Fibroblast of the aortic adventitia (primary cell): ENCODE measurements at places on chromosomes 1 and 21. TPM values are rescaled to one million over a fixed set of nuclear protein-coding genes. Genes with fewer than 3 reads are reported as not detected.

- DNase-seq = no peak
Observed at GRCh38 chr1:180777072-180777689, 135.5 kb upstream of the KIAA1614 start.

The DEGS1 gene
- total RNA-seq = 32.6 and 125 TPM in 2 replicates

The DBT gene
- total RNA-seq = 7.7 and 10.8 TPM in 2 replicates

The SELL gene
- 0.27 and 2.5 TPM in 2 replicates for total RNA-seq

GRCh38 chr1:21302747-21303715, 12.8 kb upstream of the ECE1 start:
- peak; percentile 82 for DNase-seq

The LAD1 gene
- not detected in 2 replicates for total RNA-seq

The DYNLT5 gene
- total RNA-seq = 1.4 TPM in 1 of 2 replicates, not detected in the other

- no peak for DNase-seq
Observed at GRCh38 chr1:18347559-18347958, 133.2 kb upstream of the KLHDC7A start.

DNA sequence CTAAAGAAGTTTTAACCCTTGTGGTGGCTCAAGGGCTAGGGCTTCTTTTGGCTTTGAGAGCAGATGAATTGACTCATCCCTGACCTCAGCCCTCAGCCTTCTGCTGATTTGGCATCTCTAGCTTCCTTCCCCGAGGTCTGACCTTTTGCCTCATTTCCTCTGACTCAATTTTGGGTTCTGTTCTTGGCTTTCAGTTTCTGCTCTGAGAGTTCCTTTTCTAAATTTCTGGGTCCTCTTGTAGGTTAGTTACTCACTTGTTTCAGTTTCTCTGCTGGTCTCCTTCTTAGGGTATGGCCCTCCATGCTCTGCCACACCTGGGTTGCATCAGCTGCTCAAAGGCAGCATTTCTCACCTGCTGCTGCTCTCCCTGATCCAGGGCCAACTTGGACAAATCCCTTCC, 19.4 kb downstream of the PDE4B start:
- peak; percentile 78 for DNase-seq

The TMEM269 gene
- 0.09 TPM in 1 of 2 replicates, not detected in the other for total RNA-seq

GRCh38 chr1:3134381-3135072, 65.5 kb downstream of the PRDM16 start:
- DNase-seq = no peak

- DNase-seq = no peak
Observed at GRCh38 chr1:160077486-160077885, 3.9 kb upstream of the KCNJ9 start.

GRCh38 chr1:217525773-217526490, 105.0 kb downstream of the GPATCH2 start:
- DNase-seq = peak; percentile 63

The BSND gene
- not detected in 2 replicates for total RNA-seq

DNA sequence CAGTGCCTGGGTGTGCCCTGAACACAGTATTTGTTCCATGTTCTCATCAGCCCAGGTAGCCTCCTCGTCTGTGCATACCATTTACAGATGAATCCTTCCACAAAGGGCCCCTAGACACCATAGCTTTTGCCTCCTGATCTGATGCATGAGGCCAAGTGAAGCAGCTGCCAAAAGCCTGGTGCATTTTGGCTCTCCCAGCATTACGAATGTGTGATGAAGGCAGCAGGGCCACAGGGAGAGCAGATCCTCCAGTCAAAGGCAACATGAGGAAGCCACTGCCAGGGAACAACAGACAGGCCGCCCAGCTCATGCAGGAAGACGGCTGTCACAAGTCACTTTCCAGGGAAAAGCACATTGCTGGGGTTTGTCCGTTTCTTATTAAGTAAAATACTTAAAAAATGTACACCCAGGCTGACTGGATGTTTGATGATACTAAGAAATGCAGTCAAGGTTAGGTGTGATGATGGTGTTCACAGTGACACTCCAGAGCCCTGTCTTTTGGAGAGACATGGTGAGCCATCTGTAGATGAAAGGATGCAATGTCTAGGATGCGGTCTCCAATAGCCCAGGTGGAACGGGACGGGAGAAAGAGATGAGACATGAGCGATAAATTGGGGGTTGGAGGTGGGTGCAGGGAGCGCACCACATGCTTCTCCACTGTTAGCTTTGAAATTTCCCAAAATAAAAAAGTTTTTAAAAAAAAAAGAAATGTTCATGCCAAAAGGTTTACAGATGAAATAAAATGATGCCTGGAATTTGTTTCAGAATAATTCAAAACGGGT, 48.7 kb downstream of the NPHP4 start:
- no peak for DNase-seq

DNA sequence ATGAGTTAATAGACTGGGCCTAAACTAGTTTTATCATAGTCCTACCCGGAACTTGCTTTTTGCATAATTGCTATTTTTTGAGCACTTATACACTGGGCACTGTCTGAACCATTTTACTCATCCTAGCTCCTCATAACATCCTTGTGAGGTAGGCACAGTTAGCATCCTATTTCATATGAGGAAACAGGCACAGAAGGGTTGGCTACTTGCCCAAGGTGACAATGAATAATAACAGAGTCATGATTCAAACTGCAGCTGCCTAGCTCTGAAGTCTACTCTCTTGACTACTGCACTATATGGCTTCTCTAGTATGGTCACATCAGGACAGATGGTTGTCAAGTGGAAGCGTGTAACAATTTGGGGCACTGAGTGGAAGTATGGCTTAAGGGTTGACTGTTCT, 18.2 kb upstream of the RC3H1 start:
- peak; percentile 73 for DNase-seq

DNA sequence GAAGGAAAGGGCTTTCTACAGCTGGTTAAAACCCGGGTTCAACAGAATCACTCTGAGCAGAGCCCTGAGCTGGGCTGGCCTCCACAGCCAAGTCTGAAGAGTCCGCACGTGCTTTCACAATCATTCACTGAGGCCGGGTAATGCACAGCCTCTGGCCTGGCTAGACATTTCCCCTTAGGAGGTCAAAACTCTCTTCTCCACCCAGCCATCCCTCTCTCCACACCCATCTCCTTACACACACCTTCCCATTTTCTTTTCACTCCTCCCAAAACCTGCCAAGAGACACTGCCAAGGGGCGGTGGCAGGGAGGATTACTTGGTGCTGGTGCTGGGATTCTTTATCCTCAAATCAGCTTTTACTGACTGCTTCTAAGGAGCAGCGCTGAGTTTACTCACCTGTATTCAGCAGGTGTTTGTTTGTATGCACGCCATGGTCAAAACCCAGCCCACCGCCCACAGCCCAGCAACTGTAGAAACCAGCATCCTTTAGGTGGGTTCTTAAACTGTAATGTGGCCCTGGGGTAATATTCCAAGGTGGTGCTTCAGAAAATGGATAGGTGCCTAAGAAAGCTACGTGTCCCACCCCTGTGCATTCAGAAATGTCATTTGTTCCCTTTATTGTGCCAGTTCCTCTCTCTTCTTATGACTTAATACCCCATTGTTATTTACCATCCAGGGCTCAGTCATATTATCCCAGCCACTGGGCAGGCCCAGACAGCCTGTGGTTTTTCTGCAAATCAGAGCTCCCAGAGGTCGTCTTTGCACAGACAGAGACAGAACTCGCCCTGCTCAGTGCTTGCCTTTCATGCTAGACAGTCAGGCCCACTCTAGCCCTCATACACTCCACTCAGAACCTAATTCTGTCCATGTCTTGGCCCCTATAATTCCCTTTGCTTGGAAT, 80.2 kb downstream of the ADSS2 start:
- DNase-seq = no peak

DNA sequence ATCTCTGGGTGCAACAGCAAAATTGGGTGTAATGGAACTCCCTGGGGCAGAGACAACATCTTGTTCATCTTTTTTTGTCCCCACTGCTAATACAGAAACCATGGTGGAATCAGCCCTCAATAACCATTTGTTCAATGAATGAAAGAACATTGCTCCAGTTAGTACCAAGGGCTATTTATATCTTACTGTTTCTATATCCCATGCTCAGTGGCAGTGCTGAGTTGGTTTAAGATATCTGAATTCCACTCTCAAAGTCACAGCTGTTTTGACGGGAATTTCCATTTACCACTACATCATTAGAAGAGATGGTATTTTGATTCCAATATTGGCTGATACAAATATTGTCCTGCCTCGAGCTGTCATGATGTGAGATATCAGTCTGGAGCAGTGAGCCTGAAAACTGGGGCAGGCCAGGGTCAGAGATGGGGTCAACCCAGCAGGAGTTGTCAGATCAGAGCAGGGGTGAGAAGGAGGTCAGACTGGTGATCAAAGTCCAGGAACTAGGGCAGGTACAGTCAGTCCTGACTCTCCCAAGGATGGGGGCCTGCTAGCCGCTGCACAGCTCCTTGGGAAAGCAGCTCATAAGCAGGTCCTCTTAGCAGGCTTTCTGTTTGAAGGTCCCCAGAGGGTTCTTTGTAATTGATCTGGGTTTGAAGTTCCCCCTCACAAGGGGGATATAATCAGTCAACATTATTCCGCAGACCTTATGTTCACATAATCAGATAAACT, 5.8 kb upstream of the PHC2 start:
- no peak for DNase-seq

GRCh38 chr21:18350216-18350615, 53.4 kb downstream of the TMPRSS15 start:
- DNase-seq = peak; percentile 15

GRCh38 chr1:22579541-22580155, 16.4 kb downstream of the EPHA8 start:
- no peak for DNase-seq

- no peak for DNase-seq
Observed at GRCh38 chr1:116019653-116020253, 43.4 kb downstream of the SLC22A15 start.

The TDRD5 gene
- not detected in 2 replicates for total RNA-seq

DNA sequence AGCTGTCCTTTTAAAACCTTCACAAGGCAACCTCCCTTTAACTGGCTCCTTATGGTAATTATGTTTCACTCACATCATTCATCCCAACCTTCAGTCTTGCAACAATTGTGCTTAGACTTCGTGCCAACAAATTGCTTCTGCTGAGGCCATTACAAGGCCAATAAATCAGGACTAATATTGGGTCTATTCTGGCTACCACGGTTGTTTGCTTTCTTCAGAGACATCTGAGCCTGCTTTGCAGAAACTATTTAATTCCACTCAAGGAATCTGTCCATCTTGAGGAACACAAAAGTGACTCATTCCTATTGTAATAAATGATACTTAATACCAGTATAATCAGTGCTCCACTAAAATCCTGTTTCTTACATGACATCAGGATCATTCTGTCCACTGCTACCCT, 2.6 kb upstream of the GSTM4 start:
- no peak for DNase-seq

DNA sequence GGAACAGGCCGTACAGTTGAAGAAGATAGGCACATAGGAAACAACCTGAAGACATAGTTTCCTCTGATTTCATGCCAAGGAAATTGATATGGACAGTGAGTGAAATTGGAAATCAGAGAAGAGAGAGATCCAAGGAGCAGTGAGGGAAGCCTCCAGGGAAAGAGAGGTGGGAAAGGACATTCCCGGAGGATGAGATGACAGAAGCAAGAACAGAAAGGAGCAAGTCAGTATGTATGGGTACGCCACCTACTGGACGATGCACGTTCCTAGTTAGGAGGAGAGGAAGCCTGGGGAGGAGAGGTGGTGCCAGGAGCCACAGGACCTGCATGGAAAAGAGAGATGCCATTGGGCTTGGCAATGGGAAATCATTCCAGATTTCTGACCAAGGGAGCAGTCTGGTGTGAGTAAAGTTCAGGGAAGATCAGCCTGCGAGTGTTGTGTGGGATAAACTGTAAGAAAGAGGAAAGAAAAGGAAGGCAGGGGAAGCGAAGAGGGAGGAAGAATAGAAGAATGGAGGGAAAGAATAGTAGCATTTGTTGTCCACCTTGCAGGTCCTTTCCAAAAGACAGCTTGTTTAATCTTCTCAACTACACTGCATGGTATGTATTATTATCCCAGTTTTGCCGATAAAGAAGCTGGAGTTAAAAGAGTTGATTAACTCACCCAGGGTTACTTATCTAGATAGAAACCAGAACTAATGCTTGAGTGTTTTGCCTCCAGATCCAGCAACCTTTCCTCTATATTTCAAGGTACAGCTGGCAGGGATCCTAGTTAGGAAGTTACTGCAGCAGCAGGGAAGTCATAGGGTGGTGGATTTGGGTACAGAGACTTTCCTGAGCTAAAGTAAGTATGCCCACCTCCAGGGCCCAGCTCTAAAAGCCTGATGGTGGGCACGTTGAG, 27.4 kb downstream of the C1orf116 start:
- peak; percentile 70 for DNase-seq

The KRTAP12-2 gene
- not detected in 2 replicates for total RNA-seq

DNA sequence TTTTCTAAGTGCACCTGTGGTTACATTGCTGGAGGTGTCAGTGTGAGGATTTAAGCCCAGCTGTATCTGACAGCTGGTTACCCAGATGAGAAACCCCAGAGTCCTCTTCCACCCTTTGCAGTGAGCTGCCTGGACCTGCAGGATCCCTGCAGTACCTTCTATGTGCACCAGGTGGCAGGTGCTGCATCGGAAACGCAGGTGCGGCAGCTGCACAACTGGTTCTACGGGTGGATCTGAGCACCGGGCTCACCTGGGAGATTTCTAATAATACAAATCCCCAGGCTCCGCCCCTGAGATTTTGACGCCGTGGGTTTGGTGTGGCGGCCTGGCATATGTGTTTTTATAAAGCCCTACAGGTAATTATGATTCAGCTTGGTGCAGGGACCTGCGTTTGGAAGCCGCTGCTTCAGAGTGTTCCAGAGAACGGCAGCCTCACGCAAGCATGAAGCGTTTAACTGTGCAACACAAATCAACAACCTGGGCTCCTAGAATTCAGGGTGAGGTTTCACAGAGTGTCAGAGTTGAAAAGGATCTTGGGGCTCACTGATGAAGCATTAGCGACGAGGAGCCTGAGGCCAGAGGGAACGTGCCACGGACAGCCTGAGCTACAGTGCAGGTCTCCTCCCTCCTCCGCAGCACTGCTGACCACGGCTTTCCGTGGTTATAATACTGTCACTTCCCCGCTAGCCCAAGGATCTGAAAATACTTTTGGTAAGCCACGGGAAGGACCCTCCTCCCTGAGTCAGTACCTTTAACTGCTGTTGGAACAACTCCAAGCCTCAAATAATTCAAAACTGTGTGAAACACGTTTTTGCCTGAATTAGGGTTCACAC, 96.7 kb upstream of the TRABD2B start:
- peak; percentile 21 for DNase-seq
